A375 (cell line): ENCODE measurements at places on chromosomes 6 and 20. TPM values are rescaled to one million over a fixed set of nuclear protein-coding genes. Genes with fewer than 3 reads are reported as not detected.

The RAB32 gene
- total RNA-seq, result 16.7 and 17.7 TPM in 2 replicates

The VWA7 gene
- total RNA-seq, result 0.34 TPM in 2 replicates

The TSBP1 gene
- 0.08 TPM in 1 of 2 replicates, not detected in the other for total RNA-seq

The FAXC gene
- total RNA-seq, result 2.8 and 5.2 TPM in 2 replicates

The AKAP12 gene
- total RNA-seq, result 126 and 155 TPM in 2 replicates

The SLC17A9 gene
- 19.3 and 19.8 TPM in 2 replicates for total RNA-seq

The ANKRD66 gene
- not detected in 2 replicates for total RNA-seq

The SLC35F1 gene
- total RNA-seq, result 2.9 and 3.9 TPM in 2 replicates

The RFX6 gene
- not detected in 2 replicates for total RNA-seq

The POM121L2 gene
- total RNA-seq, result not detected in 2 replicates

The HSPA12B gene
- total RNA-seq, result not detected in 2 replicates

The PLCB4 gene
- total RNA-seq, result 5.7 and 7.5 TPM in 2 replicates

The ACSS1 gene
- total RNA-seq, result 2.9 and 3.3 TPM in 2 replicates

The TFAP2D gene
- not detected in 2 replicates for total RNA-seq

The SPATA2 gene
- 8.0 and 9.3 TPM in 2 replicates for total RNA-seq

The SHLD1 gene
- total RNA-seq, result 4.3 and 5.4 TPM in 2 replicates

The MRPS18B gene
- 50.3 and 57.9 TPM in 2 replicates for total RNA-seq

The B3GAT2 gene
- 0.03 TPM in 1 of 2 replicates, not detected in the other for total RNA-seq
